ENCODE measurements at places on chromosomes 4 and X.

GRCh38 chr4:84046551-84046950 lies 452.5 kb downstream of the NKX6-1 start:
- no peak for DNase-seq

GRCh38 chrX:95291561-95291960 lies 1393.1 kb upstream of the DIAPH2 start:
- DNase-seq = no peak

GRCh38 chrX:38513112-38513742 lies 48.1 kb upstream of the TSPAN7 start:
- no peak for DNase-seq

DNA sequence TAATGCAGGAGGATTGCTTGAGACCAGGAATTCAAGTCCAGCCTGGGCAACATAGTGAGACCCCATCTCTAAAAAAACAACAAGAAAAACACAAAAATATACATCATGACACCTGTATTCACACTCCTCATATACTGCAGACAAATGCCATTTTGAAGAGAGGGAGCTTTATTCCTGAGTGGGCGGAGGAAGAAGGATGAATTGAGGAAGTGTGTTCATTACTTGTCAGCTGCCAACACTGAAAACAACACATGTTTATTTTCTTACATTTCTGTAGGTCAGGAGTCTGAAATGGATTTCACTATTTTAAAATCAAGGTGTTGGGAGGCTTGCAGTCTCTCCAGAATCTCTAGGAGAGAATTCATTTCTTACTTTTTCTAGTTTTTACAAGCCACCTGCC lies 47.2 kb upstream of the CD99 start:
- no peak for DNase-seq

DNA sequence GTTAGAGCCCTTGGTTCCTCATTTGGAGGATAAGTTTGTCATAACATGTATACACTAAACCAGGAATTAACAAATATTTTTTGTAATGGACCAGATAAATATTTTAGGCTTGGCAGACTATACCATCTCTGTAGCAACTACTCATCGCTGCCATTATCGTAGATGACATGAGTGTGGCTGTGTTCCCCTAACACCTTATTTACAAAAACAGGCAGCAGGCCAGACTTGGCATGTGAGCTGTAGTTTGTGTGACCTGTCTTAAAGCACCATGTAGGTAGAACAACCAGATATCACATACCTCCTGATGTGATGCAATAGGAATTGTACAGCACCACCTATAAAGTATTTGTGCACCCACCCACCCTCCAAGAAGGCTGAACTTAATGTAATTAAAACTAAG lies 82.0 kb downstream of the RASGEF1B start:
- no peak for DNase-seq

DNA sequence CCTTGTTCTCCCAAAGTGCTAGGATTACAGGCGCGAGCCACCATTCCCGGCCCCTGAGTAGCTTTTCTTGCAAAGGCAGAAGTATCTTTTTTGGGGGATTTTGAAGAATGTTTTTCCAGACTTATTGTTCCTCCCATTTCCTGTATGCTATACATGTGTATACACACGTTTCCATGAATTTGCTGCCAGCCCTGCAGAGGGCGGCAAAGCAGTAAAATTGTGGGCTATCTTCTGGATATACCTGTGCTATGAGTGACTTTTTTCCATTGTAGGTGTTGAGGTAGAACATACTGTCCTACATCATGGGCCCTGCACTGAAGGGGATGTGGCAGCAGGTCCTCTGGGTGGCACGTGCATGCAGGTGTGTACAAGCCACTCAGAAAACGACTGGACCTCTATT lies 16.9 kb upstream of the MED28 start:
- no peak for DNase-seq

All from activated T-helper 1 cell treated with anti-CD3 and anti-CD28 coated beads, Interleukin-2, amount 50 U/mL, for 16 hours (primary cell).